CD14-positive monocyte (primary cell): ENCODE measurements at places on chromosomes 6 and 20. TPM values are rescaled to one million over a fixed set of nuclear protein-coding genes. Genes with fewer than 3 reads are reported as not detected.
A peak's percentile ranks its signal among the peaks of the same experiment; 100 is the strongest.

Gene GATA5
- polyA plus RNA-seq = not detected

Gene GNAS-AS1
- not detected for polyA plus RNA-seq

Gene BPIFB2
- polyA plus RNA-seq = not detected in 2 replicates

Gene ESR1
- 0.12 TPM for polyA plus RNA-seq

Gene FKBP1C
- polyA plus RNA-seq = 0.15 TPM

Gene STXBP5
- polyA plus RNA-seq = 2.9 and 8.8 TPM in 2 replicates

Gene SYNGAP1
- not detected for polyA plus RNA-seq

Gene TCP11
- polyA plus RNA-seq = not detected

Gene SLC17A2
- not detected for polyA plus RNA-seq

Gene KHDC1
- 0.13 TPM in 2 replicates for polyA plus RNA-seq

Gene TREML2
- polyA plus RNA-seq = 4.1 and 4.2 TPM in 2 replicates

Gene CLIC5
- not detected for polyA plus RNA-seq

DNA sequence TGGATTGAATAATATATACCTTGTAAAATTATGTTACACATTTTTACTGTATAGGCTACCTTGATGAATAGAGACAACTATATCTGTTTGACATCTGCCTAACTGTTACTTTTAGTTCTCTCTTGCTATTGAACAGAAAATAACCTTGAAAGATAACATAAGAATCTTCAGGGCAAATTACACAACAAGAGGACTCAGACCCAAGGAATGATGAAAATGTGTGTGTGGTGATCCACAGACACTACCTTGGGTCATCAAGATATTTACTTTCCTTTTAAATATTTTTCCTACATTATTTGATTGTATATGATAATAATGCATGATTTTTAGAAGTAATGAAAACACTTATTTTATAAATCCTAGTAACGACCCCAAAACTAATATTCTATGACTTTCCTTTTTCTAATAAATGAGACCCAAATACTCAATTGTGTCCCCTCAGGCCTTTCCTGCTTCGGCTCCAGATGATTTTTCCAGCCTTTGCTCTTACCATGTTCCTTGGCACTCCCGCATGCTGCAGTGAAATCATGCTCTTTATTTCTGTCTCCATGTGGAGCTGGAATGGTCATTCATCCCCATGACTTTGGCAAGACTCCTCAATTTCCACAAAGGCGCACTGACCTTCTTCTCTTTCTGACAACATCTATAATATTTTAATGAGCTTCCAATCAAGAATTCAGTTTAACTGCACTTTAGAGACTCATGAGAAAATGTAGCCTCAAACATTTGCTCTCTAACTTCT is 187.6 kb downstream of the EPM2A start:
- no peak for DNase-seq

GRCh38 chr20:22475662-22476061 is 108.7 kb downstream of the FOXA2 start:
- no peak for DNase-seq

DNA sequence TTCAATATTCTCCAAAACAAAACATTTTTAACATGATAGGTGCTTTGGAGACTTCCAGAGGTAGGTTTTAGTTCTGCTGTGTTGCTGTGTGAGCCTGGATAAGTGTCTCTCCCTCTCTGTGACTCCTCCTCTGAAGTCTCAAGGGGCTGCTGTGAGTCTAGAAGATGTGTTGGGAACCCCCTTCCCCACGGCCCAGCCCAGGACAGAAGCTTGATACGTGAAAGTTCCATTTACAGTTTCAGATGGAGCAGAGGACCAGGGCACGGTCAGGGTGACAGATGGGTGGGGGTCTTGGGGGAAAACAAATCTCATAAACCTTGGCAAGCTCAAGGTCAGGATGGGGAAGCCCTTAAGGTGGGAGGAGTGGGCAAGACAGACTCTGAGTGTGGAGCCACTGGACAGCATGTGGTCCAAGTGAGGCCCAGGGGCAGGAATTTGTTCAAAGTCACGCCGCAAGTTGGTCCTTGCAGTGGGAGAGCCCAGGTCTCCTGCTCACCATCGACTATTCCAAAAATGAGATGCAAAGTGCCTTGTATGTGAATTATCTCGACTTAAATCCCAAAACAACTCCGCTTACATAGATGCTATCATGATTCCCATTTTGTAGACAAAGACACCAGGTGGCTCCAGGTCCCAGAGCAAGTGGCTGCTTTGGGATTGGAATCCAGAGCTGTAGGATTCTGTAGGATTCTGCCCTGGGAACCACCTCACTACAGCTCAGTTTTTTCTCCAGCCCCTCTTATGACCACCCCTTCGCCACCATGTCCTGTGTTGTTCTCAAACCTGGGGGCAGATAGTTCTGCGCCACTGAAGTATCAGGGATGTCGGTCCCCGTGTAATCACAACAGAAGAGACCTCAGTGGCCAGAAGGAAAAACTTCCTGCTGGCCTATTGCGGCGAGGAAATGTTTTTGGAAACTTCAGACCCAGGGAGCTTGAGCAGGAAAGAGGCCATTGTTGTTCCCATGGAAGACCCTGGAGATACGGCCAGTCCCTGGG is 1.9 kb downstream of the TGM2 start:
- DNase-seq = no peak

DNA sequence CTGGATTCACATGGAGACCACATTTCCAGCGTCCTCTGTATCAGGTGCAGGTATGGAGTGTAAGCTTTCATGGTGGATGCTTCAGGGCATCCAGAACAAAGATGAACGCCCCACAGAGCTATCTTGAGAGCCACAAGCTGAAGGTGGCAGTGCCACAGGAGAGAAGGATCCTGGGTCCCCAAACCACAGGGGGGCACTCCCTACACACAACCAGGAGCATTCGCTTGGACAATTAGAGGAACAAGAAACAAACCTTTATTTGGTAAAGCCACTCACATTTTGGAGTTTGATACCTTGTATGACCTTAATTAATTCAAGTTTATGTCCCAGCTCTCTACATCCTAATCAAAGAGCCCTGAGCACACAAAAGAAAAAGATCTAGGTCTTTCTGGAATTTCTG is 406.3 kb downstream of the PREX1 start:
- no peak for DNase-seq

DNA sequence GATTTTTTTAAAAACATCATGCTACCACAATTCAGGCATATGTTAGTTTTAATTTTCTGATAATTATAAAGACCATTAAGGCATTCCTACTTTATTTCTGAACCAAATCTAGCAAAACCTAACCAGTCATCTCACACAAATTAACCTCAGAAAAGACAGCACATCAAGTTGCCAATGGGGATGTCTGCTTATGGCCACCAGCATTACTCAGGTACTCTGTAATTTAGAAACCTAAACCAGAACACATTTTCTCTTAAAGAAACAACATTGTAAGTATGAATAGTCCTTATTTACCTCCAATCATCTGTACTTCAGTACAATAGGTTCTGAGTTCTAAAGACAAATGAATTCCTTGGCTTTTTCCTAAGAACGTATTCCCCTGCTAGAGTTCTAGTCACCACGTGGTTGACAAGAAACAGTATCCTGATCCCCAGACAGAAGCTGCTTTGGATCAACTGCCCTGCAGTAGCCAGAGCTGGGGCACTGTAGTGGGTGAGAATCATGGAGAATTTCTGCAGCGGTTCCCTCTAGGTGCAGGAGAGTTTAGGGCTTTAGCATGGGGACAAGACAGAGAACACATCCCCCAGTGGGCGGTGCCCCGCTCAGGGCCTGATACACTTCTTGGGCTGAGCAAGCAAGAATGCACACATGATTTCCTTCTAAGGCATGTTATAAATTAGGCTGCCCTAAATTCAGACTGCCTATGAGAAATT is 15.4 kb downstream of the GCLC start:
- no peak for DNase-seq

DNA sequence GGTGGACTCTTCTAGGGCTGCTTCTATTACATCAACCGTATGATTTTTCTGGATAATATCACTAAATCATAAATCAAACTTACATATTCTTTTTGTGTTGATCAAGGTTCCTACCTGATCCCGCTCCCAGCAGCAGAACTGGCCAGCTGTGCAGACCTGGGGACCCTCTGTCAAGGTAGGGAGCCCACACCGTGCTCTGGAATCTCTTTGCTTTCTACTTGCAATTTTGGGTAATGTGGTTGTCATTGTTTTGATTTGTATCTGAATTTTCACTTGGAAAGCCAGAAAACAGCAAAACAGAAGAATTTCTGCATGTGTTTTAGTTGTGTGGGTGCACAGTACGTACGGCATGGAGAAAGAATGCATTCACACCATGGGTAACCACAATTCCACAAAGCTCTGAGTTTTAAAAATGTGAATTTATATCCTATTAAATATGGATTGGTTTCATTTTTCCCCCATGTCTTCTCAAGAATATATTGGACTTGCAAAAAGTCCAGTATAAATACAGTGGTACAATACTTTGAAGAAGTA is 80.1 kb downstream of the ADGRG6 start:
- no peak for DNase-seq

GRCh38 chr6:144012534-144012933 is 4.5 kb upstream of the PLAGL1 start:
- DNase-seq = no peak

DNA sequence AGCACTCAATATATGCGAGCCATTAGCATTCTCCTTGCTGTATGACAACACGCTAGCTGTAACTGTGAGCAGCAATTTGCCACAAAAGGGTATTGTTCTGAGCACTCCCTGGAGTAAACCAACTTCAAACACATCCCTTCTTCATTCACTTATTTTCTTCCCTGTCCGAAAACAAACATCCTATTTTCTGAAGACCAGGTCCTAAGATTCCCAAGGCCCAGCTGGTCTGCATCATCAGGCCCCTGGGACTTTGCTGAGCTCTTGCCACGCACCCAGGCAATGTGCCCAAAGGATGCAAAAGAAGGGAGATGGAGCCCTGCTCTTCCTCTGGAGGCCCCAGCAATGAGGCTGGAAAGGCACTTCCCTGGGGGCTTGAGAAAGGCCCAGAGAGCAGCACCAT is 118.1 kb downstream of the PREX1 start:
- DNase-seq = no peak

DNA sequence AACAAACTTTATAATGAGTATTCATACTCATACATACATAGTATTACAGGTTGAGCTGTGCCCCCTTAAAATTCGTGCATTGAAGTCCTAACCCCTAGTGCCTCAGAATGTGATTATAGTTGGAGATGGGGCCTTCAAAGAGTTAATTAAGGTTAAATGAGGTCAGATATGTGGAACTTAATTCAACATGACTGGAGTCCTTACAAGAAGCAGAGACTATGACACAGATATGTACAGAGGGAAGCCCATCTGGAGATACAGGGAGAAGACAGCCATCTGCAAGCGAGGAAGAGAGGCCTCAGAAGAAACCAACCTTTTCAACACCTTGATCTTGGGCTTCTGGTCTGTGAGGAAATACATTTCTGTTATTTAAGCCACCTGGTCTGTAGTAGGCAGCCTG is 536.1 kb upstream of the AGPAT4 start:
- DNase-seq = no peak

GRCh38 chr6:156601152-156602065 is 175.8 kb upstream of the ARID1B start:
- DNase-seq = no peak

GRCh38 chr6:154039231-154039842 is at the start of gene OPRM1:
OPRM1 (plus strand) TSS chr6:154039240; CDS start chr6:154039545, 305 bp downstream.
- peak; percentile 3 for DNase-seq

GRCh38 chr20:19867074-19867473 is 109.0 kb downstream of the RIN2 start:
- peak; percentile 67 for DNase-seq

DNA sequence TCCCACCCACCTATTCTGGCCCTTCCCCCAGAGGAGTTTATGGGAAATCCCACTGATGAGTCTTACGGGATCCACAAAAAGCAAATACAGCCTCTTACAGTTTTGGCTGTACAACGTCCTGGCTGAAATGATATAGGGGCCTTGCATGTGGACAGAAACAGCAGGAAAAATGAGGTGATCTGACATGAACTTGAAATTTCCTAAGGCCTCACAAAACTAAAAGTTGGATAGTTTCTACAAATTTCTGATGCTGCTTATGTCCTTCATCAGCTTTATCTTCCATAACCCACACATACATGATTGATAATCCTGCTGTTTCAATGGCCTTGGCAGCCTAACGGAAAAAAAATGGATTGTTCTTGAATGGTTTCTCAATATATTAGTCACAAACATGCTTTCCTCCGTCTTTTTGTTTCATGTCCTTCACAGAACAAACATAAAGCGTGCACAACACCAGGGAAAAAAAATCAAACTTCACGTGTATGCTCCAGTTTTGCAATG is 118.8 kb downstream of the BMP5 start:
- DNase-seq = no peak

DNA sequence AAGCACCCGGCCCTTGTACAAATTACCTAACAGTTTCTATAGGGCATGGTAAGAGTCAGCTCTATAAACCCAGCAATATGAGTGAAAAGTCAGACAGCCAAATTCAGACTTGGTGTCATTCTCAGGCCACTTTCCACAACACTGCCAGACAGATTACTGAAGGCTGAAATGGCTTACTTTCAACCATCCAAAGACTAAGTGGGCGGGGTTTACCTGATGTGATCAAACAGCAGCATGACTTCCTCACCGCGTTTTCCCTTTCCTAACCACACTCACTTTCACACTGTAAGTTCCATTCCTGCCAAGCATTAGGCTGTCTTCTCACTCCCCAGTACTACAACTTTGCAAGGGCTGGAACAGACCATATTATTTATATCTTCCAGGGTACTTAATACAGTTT is 85.9 kb downstream of the SMLR1 start:
- no peak for DNase-seq

GRCh38 chr6:135202836-135203235 is 21.7 kb downstream of the MYB start:
- DNase-seq = no peak

- DNase-seq = no peak
Observed at GRCh38 chr6:137840252-137840651, 26.8 kb upstream of the TNFAIP3 start.

DNA sequence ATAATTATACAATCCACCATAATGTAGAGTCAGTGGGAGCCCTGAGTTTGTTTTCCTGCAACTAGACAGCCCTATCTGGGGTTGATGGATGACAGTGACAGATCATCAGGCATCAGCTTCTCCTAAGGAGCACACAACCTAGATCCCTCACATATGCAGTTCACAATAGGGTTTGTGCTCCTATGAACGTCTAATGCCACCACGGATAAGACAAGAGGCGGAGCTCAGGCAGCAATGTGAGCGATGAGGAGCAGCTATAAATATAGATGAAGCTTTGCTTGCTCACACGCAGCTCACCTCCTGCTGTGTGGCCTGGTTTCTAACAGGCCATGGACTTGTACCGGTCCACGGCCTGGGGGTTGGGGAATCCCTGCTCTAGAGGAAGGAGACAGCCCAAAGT is 25.9 kb downstream of the EDEM2 start:
- DNase-seq = no peak

GRCh38 chr6:145899915-145900569 is 64.1 kb downstream of the SHPRH start:
- DNase-seq = no peak

- DNase-seq = peak; percentile 48
Observed at GRCh38 chr6:75526502-75527127, 33.0 kb upstream of the FILIP1 start.

- DNase-seq = no peak
Observed at GRCh38 chr6:104613416-104614001, 246.2 kb downstream of the HACE1 start.

- DNase-seq = peak; percentile 99
Observed at GRCh38 chr20:4814696-4815252, 93.1 kb downstream of the PRND start.
